ENCODE measurements at places on chromosomes 2 and 18.

- no peak for DNase-seq
These were observed 36.5 kb upstream of the ARMC9 start for GRCh38 chr2:231161877-231162329.

- no peak for DNase-seq
These were observed 223.7 kb downstream of the CYP26B1 start for GRCh38 chr2:71923887-71924533.

DNA sequence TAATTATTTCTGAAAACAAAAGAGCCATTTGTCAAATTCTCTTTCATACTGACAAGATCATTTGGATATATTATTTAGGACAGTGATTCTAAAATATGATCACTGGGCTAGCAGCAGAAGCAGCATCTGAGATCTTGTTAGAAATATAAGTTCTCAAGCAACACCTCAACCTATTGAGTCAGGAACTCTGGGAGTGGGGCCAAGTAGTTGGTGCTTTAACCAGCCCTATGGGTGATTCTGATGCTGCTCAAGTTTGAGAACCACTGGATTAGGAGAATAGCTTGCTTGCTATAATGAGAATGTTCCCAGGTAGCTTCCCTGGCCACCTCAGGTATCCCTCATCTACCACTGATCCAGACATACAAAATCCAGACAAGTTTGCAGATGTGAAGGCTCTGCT lies 466.9 kb upstream of the CELF4 start:
- no peak for DNase-seq

DNA sequence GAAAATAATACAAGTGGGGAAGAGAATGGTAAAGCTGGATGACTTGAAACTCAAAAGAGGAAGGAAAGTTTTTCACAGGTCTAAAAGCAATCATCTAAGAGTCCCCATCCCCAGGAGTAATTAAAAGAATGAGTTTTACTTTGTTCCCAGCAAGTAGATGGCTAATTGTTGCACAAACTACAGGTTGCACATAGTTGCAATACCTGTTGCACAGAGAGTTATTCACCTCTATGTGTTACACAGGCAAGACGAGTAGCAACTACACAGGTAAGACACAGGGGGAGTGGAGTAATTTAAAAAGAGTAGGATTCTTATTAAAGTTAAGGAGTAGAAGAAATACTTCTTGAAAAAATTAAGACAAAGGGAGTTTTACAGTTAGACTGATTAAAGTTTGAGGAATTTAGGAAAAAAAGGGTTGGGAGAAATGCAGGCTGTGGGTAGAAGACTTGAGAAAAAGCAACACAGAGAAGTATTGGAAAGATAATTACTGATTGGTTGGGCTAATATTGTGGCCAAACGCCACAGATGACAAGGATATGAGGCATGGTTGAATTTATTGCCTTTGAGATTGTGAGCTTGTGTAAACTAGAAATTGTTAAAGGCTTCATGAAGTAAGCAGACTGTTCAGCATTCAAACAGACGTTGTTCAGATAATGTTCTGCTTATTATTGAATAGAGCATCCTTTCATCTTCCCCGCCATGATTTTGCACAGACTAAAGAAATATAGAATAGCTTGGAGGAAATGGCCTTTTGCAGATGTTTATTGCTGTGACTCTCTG lies 699.3 kb downstream of the NR4A2 start:
- DNase-seq = no peak

GRCh38 chr18:34838669-34839068 lies 128.6 kb downstream of the DTNA start:
- no peak for DNase-seq

GRCh38 chr2:169670215-169670651 lies 24.0 kb downstream of the CFAP210 start:
- DNase-seq = no peak

GRCh38 chr2:138423745-138424144 lies 77.8 kb upstream of the SPOPL start:
- no peak for DNase-seq

DNA sequence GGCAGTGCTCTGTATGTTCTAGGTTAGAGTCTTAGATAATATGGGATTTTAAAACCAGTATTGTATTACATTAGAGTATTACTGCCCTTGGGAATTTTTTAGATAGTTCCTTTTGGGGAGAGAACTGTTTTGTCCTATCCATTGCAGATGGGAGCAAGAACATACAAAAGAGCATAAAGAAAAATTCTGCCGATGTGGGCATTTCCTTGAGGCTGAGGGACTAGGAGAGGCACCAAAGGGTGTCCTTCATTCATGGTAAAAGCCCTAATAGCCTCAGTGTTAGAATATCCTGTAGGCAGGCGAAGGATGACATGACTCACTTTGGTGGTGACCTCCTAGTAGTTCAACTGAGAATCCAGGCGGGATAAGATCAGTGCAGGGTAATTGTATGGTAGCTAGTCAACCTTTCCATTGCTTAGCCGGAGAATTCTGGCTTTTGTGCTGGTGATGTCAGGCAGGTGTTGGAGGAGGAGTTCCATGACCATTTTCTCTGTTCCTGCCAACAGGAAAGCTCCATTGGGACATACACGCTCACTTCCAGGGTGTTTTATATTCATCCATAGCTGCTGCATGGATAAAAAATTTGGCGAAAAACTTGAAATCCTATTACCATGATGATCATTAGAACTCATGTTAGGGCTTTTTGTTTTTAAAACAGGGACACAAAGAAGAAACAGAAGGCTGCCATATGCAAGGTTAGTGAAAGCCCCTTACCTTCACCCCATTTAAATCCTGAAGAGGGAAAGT lies 28.1 kb downstream of the EPAS1 start:
- no peak for DNase-seq

DNA sequence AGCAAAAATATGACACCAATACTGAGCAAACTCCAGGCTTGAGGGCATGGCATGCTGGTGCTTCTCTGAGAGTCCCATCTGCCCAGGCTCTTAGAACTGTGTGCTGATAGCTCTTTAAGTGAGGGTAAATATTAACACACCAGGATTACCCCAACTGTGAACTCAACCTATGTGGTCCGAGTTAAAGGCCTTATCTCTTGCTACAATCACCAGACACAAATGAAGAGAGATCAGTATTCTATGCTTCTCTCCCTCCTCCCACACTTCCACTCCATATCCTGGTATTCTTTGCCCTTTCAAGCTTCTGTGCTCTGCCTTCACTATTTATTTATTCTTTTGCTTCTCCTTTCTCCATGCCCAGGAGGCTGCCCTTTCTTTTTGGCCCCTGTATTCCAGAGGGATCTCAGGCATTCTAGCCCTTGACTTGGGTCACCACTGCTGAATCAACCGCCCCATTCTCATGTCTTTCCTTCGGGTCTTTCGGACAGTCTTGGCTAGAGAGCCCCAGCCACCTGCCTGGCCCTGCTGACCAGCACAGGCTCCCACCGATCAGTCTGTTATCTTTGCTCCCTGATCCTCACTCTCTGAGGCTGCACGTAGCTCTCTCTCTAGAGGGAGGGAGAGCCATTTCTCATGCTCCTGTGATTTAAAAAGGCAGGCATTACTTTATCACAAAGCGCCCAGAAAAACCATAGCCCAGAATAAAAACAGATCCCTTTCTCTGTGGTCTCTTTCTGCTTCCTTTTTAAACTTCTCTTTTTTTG lies 17.2 kb upstream of the HK2 start:
- DNase-seq = no peak

DNA sequence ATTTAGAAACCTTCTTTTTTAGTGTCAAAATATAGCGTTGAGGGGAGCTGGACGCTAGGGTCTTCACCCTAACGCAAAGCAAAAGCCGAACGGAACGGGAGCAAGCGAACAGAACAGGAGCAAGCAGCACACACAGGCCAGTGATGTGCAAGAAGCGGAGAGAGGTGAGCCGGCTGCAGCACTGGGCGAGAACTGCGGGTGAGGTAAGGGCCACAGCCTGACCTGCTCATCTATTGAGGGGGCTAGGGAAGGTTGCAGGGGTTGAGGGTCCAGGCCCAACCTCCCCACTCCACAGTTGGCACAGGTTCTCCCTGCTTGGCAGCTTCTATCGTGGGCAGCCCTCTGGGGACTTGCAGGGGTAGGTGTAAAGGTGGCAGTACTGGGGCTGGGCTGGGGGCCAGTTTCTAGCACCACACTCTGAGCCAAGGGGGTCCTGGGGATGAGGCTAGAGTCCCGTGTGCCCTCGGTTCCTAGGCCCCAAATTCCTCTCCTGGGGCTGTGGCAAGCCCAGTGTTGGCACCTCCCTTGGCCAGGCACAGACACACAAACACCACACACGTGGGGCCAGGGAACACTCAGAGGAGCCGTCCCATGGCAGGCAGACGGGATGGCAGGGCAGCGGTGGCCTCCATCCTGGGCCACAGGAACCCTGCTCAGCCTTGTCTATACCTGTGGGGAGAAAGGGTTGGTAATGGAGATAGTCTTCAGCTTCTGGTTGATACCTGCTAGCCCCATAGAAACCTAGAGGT lies 1.2 kb upstream of the ABCB6 start:
- DNase-seq = no peak

GRCh38 chr18:73249030-73249429 lies 381.2 kb upstream of the NETO1 start:
- no peak for DNase-seq

DNA sequence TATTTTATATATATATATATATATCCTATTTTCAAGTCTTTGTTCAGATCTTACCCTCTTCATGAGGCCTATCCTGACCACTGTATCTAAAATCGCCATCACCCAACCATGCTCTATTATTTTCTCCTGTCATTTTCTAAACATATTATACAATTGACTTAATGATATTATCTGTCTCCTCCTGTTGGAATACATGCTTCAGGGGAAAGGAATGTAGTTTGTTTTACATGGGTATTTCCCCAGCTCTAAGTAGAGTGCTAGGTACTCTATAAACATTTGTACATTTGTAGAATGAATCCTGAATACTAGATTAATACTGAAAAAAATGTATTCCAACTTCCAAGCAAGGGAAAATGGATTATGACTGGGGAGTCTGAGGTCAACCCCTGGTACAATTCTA lies 26.2 kb downstream of the TTC21B start:
- DNase-seq = no peak

DNA sequence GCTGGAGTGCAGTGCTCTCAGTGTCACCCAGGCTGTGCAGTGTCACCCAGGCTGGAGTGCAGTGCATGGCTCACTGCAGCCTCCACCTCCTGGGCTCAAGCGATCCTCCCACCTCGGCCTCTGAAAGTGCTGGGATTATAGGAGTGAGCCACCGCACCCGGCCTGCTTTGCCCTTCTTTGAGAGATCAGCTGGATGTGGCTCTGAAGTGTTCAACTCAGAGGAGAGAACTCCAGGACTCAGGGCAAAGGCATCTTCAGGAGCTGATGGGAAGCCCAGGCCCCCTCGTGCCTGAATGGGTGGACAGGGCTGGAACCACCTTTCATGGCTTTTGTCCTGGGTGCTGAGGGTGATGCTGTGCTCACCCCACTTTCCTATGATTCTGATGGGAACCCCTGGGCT lies 52.0 kb upstream of the HAAO start:
- no peak for DNase-seq

DNA sequence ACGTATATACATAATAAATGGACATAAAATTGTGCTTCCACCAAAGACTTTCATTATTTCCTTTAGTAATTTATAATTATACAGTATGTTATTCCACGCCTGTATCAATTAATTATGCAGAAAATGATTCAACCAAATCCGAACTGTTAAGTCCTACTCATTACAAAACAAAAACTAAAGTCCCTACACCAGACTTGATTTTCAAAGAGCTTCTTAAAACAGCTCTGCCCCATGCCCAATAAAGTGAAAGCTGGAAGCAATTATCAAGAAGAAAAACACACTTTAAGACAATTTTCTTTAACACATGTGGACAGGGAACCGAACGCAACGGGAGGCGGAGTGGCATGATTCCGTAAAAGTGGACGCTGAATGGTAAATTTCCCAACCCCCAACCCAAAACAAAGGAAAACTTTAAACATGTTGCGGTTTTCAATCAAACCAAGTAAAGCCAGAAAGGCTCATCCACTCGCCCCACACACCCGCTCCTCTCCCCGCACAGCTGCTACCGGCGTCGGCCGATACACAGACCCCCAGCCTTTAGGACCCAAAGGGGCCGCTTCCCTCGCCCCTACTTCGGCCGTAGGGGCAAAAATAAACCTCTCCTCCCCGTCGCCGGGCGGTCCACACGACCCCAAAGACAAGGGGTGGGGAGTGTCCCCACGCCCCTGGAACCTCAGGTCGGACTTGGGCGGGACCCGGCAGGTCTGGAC lies 705 bp downstream of the YES1 start:
- no peak for DNase-seq

DNA sequence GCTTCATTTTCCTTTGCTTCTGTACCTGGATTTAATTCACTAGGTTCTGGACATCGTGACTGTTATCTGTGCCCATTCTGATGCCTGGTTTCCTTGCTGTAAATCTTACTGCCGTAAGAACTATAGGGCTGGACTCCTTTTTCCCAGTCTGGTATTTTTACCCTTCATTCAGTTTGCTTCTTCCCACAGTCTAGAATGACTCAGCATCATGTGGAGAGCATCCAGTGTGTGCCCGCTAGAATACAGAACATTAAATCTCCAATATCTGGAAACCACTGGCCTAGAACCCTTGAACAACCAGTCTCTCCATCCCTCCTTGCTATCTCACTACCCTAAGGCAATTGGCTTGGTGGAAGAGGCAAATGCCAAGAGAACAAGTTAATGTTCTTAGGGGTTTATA lies 1075.4 kb upstream of the ZEB2 start:
- no peak for DNase-seq

Data from cortex of kidney (tissue), 1 donor.